ENCODE measurements at places on chromosomes 16 and 17. TPM values are rescaled to one million over a fixed set of nuclear protein-coding genes. Genes with fewer than 3 reads are reported as not detected.

GRCh38 chr17:50057521-50057991, 1.6 kb downstream of the ITGA3 start:
- no peak for DNase-seq

MT1G gene
- total RNA-seq, result 17.7 TPM

DNA sequence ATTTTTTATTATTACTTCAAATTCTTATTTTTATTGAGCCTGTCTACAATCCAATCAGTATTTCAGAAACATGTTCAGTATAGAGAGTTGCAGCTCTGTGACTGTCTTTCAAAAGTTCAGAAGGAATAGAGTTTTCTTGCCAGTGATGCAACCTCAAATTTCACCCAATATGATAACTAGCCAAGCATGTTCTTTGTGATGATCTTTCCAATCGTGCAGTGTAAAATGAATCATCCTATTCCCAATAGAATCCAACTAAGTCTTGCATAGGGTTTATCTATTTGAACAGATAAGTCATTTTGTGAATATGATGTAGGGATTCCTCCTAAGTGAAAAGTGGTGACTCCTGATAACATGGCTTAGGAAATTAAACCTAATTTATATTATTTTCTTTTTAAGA, 937.8 kb downstream of the KCNJ2 start:
- no peak for DNase-seq

GRCh38 chr16:84236671-84237070, 3.1 kb downstream of the KCNG4 start:
- no peak for DNase-seq

NOS2 gene
- 1.9 TPM for total RNA-seq

GRCh38 chr16:48612611-48613010, 2.6 kb upstream of the N4BP1 start:
- DNase-seq, result no peak

EMP2 gene
- 22.6 TPM for total RNA-seq

DNA sequence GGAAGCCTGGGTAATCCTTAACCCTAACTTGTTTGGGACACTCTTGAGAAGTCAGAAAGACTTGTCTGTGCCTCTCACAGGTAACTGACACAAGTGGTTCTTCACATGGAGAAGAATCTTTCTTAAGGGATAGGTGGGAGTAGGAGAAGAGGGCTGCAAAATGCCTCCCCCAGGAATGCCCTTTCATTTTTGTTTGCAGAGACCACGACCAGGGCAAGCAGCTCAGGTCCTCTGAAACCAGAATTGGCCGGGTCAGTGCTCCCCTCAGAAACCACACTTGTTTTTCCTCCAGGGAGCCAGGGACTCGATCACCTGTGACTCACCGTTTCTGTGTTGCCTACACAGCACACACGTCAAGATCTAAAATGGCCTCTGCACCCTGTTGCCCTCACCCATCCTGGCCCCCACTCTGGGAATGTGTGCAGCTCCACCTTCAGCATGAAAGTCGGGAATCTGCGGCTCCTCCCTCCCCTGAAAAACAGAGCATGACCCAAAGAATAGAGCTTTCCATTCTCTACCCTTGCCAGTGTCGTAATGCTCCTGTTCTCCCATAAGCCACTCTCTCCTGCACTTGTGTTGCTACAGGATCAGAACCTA, 36.1 kb downstream of the HNF1B start:
- no peak for DNase-seq

MYH1 gene
- not detected for total RNA-seq

DNA sequence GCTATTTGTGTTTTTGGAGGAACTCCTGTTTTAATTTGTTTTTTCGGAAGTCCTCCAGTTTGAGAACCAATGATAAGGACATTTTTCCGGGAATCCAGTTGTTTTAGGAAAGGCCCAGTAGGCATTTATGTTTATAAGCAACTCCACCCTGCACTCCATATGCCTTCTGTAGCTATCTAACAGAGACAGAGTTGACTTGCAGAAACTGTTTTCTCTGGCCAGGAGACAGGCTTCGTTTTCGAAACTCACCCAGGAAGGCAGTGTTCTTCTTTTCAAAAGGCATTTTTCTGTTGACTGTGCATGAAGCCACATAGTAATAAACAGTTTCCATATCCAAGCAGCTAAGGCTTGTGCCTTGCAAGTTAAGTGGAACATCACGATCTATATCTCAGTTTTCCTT, 587.1 kb downstream of the WWOX start:
- no peak for DNase-seq

Data from H1 (cell line).